ENCODE measurements at places on chromosomes 4 and X.

- no peak for DNase-seq
These were observed 61.2 kb downstream of the GAB1 start for GRCh38 chr4:143397887-143398286.

GRCh38 chrX:108036298-108036973 is 8.4 kb upstream of the VSIG1 start:
- DNase-seq = no peak

DNA sequence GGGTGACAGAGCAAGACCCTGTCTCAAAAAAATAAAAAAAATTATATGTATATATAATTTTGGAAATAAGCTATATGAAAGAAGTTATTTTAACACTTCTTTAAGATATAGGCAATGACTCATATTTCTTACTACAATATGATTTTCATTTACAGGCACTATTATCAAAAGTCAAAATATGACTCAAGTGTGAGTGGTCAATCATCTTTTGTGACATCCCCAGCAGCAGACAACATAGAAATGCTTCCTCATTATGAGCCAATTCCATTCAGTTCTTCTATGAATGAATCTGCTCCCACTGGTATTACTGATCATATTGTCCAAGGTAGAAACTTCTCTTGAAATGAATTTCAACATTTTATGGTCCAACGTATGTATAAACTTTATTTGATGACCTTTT is 20.8 kb downstream of the OCIAD1 start:
- DNase-seq = no peak

GRCh38 chrX:47047989-47048388 is 30.3 kb upstream of the RGN start:
- DNase-seq = no peak

DNA sequence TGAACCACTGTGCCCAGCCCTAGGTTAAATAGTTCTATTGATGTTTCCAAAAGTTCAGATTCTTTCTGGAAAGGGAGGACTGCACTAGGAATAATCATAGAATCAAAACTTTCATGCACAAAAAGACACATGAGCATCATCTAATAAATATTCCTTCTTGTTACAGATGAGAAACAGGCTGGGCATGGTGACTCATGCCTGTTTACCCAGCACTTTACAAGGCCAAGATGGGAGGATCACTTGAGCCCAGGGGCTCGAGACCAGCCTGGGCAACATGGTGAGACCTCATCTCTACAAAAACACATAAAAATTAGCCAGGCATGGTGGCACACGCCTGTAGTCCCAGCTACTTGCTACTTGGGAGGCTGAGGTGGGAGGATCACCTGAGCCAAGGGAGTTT is 27.7 kb downstream of the LARP7 start:
- no peak for DNase-seq

GRCh38 chrX:63250253-63250868 is 100.8 kb downstream of the SPIN4 start:
- DNase-seq = no peak

DNA sequence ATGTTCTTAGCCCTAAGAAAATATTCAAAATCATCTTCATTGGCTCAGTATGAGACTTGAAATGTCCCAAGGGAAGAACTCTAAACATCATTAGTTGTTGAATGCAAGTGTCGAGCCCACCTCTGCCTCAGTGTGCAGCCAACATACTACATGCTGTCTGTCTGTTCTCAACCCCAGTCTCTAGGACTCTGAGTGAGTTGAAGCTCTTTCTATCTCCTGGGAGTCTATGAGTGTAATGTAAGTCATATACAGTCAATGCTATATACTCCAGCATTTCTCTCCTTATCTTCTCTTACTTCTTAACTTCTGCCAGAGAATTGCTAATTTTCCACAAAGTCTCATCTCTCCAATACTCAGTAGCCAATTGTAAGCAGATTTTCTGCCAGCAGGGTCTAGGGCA is 61.3 kb downstream of the SPATA18 start:
- DNase-seq = no peak

- DNase-seq = no peak
These were observed 532 bp downstream of the ZNF827 start for GRCh38 chr4:145937971-145938611.

GRCh38 chrX:84322083-84322827 is 134.3 kb upstream of the RPS6KA6 start:
- no peak for DNase-seq

GRCh38 chr4:110104661-110105060 is 93.8 kb downstream of the ELOVL6 start:
- peak; percentile 25 for DNase-seq

All from cerebellar nuclear complex (tissue), 1 donor.